H1 (cell line): ENCODE measurements at places on chromosomes 7 and 10. TPM values are rescaled to one million over a fixed set of nuclear protein-coding genes. Genes with fewer than 3 reads are reported as not detected.

- DNase-seq: no peak
Observed at GRCh38 chr7:140674899-140675701, 2.4 kb downstream of the ADCK2 start.

- DNase-seq: no peak
Observed at GRCh38 chr10:87816898-87817608, 973 bp downstream of the ATAD1 start.

DNA sequence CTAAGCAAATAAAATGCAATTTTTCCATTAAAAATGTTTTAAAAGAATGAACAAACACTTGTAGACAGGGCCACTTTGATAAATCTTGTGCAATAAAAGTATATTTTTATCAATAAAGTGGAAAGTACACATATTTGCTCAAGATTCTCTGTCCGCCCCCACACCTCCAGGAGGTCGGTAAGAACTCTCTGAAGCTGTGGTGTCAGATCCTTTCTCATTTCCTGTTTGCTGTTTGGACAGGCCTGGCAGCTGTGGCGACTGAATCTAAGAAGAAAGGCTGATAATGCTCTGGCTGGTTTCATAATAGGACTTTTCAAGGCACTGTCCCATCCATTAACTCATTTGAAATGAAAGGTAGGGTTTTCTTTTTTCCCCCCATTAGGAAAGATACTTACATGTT, 15.3 kb upstream of the ASB4 start:
- DNase-seq: no peak

DNA sequence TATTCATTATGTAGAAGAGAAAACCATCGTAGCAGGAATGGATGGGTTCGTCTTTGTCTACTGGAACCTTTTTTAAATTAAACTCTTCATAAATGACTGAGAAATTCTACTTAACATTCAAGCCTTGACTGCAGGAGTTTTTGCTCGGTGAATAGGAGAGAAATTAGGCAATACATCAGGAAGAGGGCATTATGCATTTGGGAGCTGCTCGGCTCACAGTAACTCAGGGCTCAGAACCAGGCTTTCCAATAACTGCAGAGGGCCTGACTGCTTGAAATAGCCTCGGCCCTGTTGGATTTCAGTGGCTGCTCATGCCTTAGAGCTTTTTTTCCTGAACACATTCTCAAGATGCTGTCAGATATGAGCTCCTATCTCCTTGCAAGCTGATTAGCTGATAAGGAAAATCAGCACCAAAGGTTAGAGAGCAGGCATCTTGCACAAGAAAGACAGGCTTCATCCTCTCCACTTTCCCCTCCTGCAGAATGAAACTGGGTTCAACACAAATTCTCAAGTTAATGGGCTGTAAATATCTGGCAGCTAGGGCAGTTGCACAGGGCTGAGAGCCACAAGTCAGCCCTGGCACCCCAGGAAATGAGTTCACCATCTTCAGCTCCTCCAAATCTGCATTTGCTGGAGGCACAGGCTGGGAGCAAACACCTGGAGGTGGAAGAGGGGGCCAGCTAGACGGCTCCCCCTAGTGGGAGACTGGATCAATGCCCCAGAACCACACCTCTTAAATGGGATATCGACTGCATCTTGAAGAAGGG, 24.3 kb downstream of the TECTB start:
- peak; percentile 79 for DNase-seq

GRCh38 chr7:87140271-87140748, 11.9 kb upstream of the DMTF1 start:
- DNase-seq: no peak

DNA sequence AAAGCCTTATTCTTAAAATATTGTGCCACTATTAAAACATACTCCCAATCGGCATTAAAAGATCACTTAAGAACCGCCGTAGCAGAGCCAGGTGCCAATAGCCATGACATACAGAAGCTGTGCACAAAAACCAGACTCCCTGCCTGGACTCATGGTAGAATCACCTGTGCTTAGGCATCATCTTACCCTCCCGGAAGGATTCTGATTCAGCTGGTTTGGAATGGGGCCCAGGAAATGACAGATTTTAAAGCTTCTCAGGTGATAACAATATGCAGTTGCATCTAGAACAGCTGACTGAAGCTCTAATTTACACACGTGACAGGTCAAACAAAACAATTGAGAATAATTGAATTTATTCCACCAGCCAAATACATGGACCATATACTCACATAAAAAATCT, 10.7 kb downstream of the A1CF start:
- no peak for DNase-seq

DNA sequence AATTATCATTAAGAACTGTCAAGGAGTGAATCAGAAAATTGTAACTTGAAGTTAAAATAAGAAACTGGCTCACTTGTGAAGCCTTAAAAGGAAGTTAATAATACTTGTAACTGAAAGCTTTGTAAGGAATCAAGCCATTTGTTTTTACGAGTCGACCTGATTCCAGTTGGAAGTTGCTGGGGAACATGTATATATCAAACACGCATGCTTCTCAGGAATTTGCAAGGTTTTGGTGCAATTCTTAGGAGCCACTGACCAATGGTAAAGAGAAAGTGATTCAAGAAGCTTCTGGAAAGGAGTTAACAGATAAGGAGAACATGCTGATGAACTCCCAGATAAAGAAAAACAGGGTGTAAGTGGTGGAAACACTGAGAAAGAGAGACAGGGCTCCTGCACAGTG, 56.4 kb downstream of the ETV1 start:
- no peak for DNase-seq

DNA sequence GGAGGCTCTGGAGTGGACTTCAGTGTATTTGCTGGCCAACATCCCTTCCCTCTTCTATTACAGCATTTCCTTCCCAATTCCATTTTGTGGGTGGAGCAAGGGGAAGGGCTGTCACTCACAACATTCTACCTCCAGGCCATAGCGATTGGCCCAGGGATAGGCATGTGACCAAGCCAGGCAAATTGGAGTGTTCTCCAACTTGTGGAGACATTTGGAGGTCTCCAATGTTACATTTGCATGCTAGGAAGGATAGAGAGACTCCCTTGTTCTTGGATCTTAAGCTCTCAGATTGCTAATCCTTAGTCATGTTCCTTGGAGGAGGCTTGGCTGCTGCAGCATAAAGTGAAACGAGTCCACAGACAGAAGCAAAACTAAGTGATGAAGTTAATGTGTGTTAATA, 95.6 kb upstream of the KIF5B start:
- no peak for DNase-seq

GRCh38 chr10:101120884-101121653, 10.0 kb upstream of the TLX1 start:
- DNase-seq: no peak

DNA sequence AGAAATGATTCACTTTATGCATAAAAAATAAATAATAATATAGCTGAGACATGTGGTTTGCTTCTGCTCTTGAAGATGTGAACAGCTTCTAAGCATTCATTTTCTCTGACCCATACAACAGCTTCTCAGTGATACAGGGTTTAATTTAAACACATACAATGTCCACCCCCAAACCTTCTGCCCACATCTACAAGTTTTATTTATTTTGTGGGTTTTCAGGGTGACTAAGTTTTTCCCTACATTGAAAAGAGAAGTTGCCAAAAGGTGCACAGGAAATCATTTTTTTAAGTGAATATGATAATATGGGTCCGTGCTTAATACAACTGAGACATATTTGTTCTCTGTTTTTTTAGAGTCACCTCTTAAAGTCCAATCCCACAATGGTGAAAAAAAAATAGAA, 17.2 kb downstream of the INHBA start:
- DNase-seq: no peak

GRCh38 chr10:12685261-12686058, 316.1 kb downstream of the CCDC3 start:
- no peak for DNase-seq

- no peak for DNase-seq
Observed at GRCh38 chr10:71073451-71074175, 138.8 kb upstream of the UNC5B start.

- DNase-seq: peak; percentile 94
Observed at GRCh38 chr10:119080521-119081259, at the start of gene EIF3A. EIF3A (minus strand) TSS chr10:119080817; CDS start chr10:119080676, 141 bp downstream.

CAMK2B gene
- total RNA-seq: 0.15 and 0.17 TPM in 2 replicates

HOXA5 gene
- total RNA-seq: not detected in 2 replicates

TFEC gene
- total RNA-seq: not detected in 2 replicates

LDB3 gene
- 0.40 and 0.43 TPM in 2 replicates for total RNA-seq

AEBP1 gene
- 39.4 and 41.2 TPM in 2 replicates for total RNA-seq

MMD2 gene
- total RNA-seq: not detected in 2 replicates

CACNA2D1 gene
- 25.0 and 27.3 TPM in 2 replicates for total RNA-seq

LGI1 gene
- total RNA-seq: not detected in 2 replicates
